ENCODE measurements at places on chromosomes 11 and 22. TPM values are rescaled to one million over a fixed set of nuclear protein-coding genes. Genes with fewer than 3 reads are reported as not detected.

GRCh38 chr11:44614281-44614775 is 48.9 kb downstream of the CD82 start:
- H3K27me3 ChIP-seq: no peaks in the 10 kb centered on the region
- H3K36me3 ChIP-seq: peaks cover 10% of the 10 kb centered on the region
- H3K4me3 ChIP-seq: no peak overlapping the region
- DNase-seq: no peak

DNA sequence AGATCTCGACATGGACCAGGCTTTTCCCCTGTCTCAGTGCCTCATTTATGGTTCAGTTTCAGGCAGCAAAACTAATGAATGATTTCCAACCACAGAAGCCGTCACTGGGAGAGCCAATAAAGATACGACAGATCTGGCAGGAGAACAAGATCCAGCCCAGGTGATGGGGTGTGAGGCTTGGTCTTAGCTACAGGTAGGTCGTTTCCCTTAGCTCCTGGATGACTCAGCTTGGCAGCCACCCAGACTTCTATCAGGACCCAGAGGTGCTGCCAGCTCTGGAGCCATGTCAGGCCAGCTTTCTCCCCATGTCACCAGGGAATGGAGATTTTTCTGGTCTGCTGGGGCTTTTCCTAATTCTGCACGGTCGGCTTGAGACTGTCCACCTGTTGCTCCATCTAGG is 36.3 kb upstream of the APOBEC3A start:
- no peak overlapping the region for H3K27ac ChIP-seq
- DNase-seq: no peak
- H3K4me3 ChIP-seq: no peak overlapping the region
- no peaks in the 10 kb centered on the region for H3K4me1 ChIP-seq
- H3K27me3 ChIP-seq: peaks cover 7% of the 10 kb centered on the region

GRCh38 chr11:31414338-31414737 is 44.7 kb downstream of the DNAJC24 start:
- H3K4me3 ChIP-seq: no peak overlapping the region
- no peaks in the 10 kb centered on the region for H3K4me1 ChIP-seq
- no peaks in the 10 kb centered on the region for H3K36me3 ChIP-seq
- no peak overlapping the region for H3K27ac ChIP-seq

- H3K4me1 ChIP-seq: no peaks in the 10 kb centered on the region
- DNase-seq: no peak
- no peaks in the 10 kb centered on the region for H3K27me3 ChIP-seq
- H3K36me3 ChIP-seq: no peaks in the 10 kb centered on the region
- no peak overlapping the region for H3K4me3 ChIP-seq
These were observed 112.4 kb downstream of the KCNC1 start for GRCh38 chr11:17846852-17847453.

- DNase-seq: no peak
- no peak overlapping the region for H3K4me3 ChIP-seq
- H3K27ac ChIP-seq: no peak overlapping the region
- no peaks in the 10 kb centered on the region for H3K27me3 ChIP-seq
- no peaks in the 10 kb centered on the region for H3K4me1 ChIP-seq
These were observed 97.0 kb downstream of the RDX start for GRCh38 chr11:110199184-110199981.

DNA sequence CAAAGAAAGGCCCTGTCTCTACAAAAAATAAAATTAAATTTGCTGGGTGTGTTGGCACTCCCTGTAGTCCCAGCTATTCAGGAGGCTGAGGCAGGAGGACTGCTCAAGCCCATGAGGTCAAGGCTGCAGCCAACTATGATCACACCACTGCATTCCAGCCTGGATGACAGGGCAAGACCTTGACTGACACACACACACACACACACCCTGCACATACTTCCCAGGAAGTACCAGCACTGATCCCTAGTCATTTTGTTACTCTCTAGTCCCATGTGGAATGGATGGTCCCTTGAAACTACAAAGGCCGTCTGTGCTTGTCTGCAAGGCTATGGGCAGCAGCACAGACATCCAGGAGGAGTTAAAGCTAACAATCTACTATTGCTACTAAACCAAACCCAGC is 59.7 kb upstream of the CYP2D6 start:
- no peaks in the 10 kb centered on the region for H3K27me3 ChIP-seq
- no peak for DNase-seq

- H3K27me3 ChIP-seq: no peaks in the 10 kb centered on the region
- H3K4me3 ChIP-seq: no peak overlapping the region
- H3K36me3 ChIP-seq: peaks cover 34% of the 10 kb centered on the region
- no peak overlapping the region for H3K27ac ChIP-seq
- no peak for DNase-seq
- H3K4me1 ChIP-seq: peaks cover 21% of the 10 kb centered on the region
These were observed 4.7 kb upstream of the RANBP1 start for GRCh38 chr22:20111045-20111688.

GRCh38 chr22:43481568-43482317 is 69.9 kb downstream of the MPPED1 start:
- no peak overlapping the region for H3K27ac ChIP-seq
- H3K4me3 ChIP-seq: no peak overlapping the region
- no peaks in the 10 kb centered on the region for H3K27me3 ChIP-seq
- DNase-seq: no peak

GRCh38 chr11:73907191-73907590 is 30.4 kb downstream of the PAAF1 start:
- H3K4me3 ChIP-seq: no peak overlapping the region
- H3K4me1 ChIP-seq: no peaks in the 10 kb centered on the region

- H3K4me3 ChIP-seq: no peak overlapping the region
- H3K27ac ChIP-seq: no peak overlapping the region
- no peaks in the 10 kb centered on the region for H3K36me3 ChIP-seq
These were observed 164.6 kb downstream of the IGLL1 start for GRCh38 chr22:23415490-23415851.

- H3K27me3 ChIP-seq: no peaks in the 10 kb centered on the region
- peaks cover 5% of the 10 kb centered on the region for H3K36me3 ChIP-seq
These were observed 7.8 kb upstream of the TNFRSF13C start for GRCh38 chr22:41934284-41935014.

- H3K4me1 ChIP-seq: no peaks in the 10 kb centered on the region
- no peak overlapping the region for H3K27ac ChIP-seq
- H3K4me3 ChIP-seq: no peak overlapping the region
- no peak for DNase-seq
- peaks cover 10% of the 10 kb centered on the region for H3K36me3 ChIP-seq
These were observed 23.4 kb upstream of the GPR83 start for GRCh38 chr11:94424662-94425061.

DNA sequence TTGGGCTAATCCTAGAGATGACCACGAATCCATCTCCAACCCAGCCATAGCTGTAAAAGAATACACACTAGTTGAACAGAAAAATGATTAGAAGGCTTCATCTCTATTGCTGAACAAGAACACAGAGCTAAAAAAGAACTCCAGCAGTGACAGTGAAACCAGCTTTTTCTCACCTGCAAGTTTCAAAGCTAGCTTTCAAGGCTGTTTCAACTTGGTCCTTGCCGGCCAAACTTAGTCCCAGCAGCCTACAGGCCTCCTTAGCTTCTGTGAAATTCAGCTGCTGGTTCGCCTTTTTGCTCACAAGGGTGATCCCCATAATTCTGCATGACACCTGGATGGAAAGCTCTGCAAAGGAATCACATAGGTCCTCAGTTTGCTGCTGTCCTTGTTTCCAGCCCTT is 4.4 kb downstream of the LYVE1 start:
- H3K4me3 ChIP-seq: no peak overlapping the region
- H3K4me1 ChIP-seq: no peaks in the 10 kb centered on the region
- DNase-seq: no peak
- peaks cover 1% of the 10 kb centered on the region for H3K27me3 ChIP-seq

GRCh38 chr11:105667441-105667840 is 57.6 kb downstream of the GRIA4 start:
- H3K36me3 ChIP-seq: no peaks in the 10 kb centered on the region
- H3K4me3 ChIP-seq: no peak overlapping the region
- no peak for DNase-seq
- no peaks in the 10 kb centered on the region for H3K4me1 ChIP-seq

- H3K4me3 ChIP-seq: no peak overlapping the region
- no peak for DNase-seq
- no peak overlapping the region for H3K27ac ChIP-seq
- peaks cover 2% of the 10 kb centered on the region for H3K27me3 ChIP-seq
- H3K4me1 ChIP-seq: no peaks in the 10 kb centered on the region
- H3K36me3 ChIP-seq: no peaks in the 10 kb centered on the region
These were observed 17.3 kb upstream of the MRGPRF start for GRCh38 chr11:69030301-69030700.

DNA sequence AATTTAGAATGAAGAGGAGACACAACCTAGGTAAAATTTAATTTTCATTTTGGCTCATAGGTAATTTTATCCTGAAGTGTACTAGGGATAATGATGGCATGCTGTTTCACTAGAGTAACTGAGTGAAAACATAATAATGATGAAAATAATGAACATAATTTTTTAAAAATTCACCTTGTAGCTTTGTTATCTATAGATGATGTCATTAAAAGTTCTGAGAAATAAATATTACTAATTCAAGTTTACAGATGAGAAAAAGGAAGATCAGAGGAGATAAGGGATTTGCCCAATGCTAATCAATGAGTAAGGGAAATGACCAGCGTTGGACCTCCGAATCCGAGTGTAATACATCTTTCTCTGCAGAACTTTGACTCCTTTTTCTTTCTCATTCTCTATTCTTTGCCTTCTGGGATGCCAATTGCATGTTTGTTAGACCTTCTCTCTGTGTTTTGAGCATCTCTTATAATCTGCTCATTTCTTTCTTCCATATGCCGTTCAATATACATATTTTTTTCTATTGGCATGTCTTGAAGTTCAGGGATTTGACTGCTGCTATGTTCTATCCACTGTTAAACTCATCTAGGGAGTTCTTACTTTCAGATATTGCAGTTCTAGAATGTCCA is 186.5 kb downstream of the SNX19 start:
- no peak overlapping the region for H3K4me3 ChIP-seq
- H3K4me1 ChIP-seq: no peaks in the 10 kb centered on the region
- 0 out of 2 replicates have a peak, but pooled peaks cover 3% of the 10 kb centered on the region for H3K27me3 ChIP-seq
- no peaks in the 10 kb centered on the region for H3K36me3 ChIP-seq
- no peak overlapping the region for H3K27ac ChIP-seq

GRCh38 chr11:67356387-67356863 is 3.1 kb upstream of the POLD4 start:
- peak overlapping the region; percentile 51 for H3K4me3 ChIP-seq
- peaks cover 36% of the 10 kb centered on the region for H3K4me1 ChIP-seq
- H3K36me3 ChIP-seq: no peaks in the 10 kb centered on the region
- peak overlapping the region; percentile 67 for H3K27ac ChIP-seq
- no peaks in the 10 kb centered on the region for H3K27me3 ChIP-seq
- DNase-seq: no peak

DNA sequence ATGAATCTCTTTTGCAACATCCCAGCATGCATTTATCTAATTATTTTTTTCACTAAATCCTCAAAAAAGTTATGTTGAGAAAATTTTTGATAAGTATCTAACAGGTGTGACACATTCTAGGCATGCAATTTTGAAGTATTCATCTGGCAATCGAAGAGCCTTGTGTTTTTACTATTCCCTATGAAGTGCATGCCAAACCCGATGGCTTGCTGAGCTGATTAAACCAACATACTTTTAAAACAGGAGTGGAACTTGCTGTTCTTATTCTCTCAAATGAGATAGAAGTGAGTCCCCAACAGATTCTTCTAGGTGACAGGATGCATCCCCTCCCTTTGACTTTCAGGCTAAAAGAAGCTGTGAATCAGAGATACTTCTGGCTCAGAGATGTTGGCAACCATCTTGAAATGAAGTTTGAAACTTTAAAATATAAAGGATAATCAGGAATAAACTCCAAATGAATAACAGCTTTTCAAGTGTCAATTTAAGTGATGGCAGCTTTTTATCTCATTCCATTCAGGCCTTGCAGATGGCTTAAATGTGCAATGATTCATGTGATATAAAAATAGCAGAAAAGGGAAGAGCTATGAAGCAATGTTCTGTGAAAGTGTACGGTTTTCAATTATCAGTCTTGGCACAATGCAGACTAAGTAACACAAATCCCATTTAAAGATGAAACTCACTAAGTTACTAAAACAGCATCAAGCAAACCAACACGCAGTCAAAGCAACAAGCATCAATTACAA is 67.7 kb downstream of the APOL5 start:
- no peaks in the 10 kb centered on the region for H3K4me1 ChIP-seq
- H3K4me3 ChIP-seq: no peak overlapping the region
- no peak for DNase-seq
- H3K27ac ChIP-seq: no peak overlapping the region

GRCh38 chr11:119705362-119705761 is 23.6 kb downstream of the NECTIN1 start:
- H3K4me1 ChIP-seq: peaks cover 8% of the 10 kb centered on the region
- no peak for DNase-seq

- H3K27ac ChIP-seq: no peak overlapping the region
- H3K27me3 ChIP-seq: no peaks in the 10 kb centered on the region
- DNase-seq: no peak
- no peak overlapping the region for H3K4me3 ChIP-seq
- no peaks in the 10 kb centered on the region for H3K4me1 ChIP-seq
- H3K36me3 ChIP-seq: no peaks in the 10 kb centered on the region
These were observed 21.3 kb upstream of the MTNR1B start for GRCh38 chr11:92948116-92948515.

DNA sequence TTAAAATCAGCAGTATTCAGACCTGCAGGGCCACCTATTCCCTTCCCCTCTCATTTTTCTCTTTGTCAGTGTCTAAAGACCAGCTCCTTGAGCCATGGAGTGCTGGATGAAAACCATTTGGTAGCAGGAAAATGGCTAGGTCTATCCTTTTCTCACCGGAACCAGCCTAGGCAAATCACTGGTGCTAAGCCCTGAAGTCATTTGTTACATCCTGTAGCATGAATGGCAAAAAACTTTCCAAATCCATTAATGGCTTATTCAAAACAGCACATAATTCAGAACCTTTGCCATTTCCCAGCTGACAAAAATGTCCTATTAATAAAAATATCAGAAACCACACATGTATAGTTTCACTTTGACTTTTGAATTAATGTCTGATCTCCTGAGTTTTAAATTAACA is 209.5 kb upstream of the E2F8 start:
- H3K27me3 ChIP-seq: no peaks in the 10 kb centered on the region
- 0 out of 2 replicates have a peak, but pooled peaks cover 6% of the 10 kb centered on the region for H3K4me1 ChIP-seq
- H3K4me3 ChIP-seq: no peak overlapping the region

DNA sequence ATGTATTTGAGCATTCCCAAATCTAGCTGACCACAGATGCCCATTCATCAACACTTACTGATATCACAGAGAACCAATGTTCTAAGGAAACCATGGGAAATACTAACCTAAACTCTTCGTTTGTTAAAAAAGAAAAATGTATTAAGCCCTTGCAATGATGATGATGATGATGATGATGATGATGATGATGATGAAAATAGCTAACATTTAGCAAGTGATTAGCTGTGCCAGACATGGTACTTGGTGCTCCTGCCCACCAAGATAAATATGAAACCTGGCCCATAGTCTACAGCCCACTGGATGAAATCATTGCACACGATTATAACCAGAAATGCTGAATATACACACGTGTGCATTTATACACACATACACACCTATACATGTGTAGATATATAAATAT is 37.5 kb downstream of the SMCO4 start:
- no peaks in the 10 kb centered on the region for H3K27me3 ChIP-seq
- no peak overlapping the region for H3K27ac ChIP-seq
- H3K4me3 ChIP-seq: no peak overlapping the region
- no peaks in the 10 kb centered on the region for H3K36me3 ChIP-seq

The ME3 gene
- 0.08 TPM for total RNA-seq

The EXPH5 gene
- 11.1 TPM for total RNA-seq

The NADSYN1 gene
- 90.2 TPM for total RNA-seq

The POU2AF3 gene
- total RNA-seq: not detected

The LRRC55 gene
- not detected for total RNA-seq

The CD3G gene
- 0.21 TPM for total RNA-seq

The UCP3 gene
- 1.1 TPM for total RNA-seq

The NRGN gene
- total RNA-seq: 2.7 TPM

The SYT8 gene
- total RNA-seq: 0.19 TPM

The KREMEN1 gene
- 0.40 TPM for total RNA-seq

The SOX6 gene
- total RNA-seq: 0.03 TPM

The ZP1 gene
- total RNA-seq: not detected

The RFPL2 gene
- total RNA-seq: not detected

The GPHA2 gene
- total RNA-seq: not detected

The FKBP2 gene
- 37.1 TPM for total RNA-seq
